Thoracic aorta (tissue), 2 donors: ENCODE measurements at places on chromosomes 6 and 20.

GRCh38 chr6:135145063-135145800 is 35.9 kb upstream of the MYB start:
- DNase-seq: no peak

- no peak for DNase-seq
These were observed 1.6 kb downstream of the ZMYND8 start for GRCh38 chr20:47354714-47355488.

DNA sequence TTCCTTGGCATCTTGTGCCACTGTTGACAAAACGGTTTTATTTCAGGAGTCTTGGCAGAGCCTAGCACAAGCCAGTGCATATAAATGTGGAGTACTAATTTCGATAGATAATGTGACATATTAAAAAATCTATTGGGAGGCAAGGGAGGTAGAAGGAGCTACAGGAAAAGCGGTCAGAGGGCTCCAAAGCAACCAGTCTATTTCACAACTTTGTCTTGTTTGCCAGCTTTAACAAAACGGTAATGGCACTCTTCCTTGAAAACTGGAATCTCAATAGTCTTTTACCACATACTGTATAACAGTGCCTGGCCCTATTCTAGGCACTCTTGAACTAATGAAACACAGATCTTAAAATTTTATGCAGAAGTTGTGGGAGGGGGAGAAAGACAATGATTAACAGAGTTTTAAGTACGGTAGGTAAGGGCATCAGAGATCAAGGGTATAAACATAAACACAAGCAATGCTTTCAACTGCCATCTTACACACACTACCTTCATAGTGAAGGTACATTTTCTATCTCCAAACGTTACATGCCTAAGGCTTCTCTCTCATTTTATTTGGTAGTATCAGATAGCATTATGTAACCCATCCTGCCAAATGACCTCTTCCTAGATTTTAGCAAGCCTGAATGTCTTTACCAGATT is 33.5 kb upstream of the SYNCRIP start:
- DNase-seq: no peak

GRCh38 chr6:143752459-143752858 is 74.7 kb downstream of the PHACTR2 start:
- DNase-seq: no peak

GRCh38 chr20:25274481-25274880 is 26.6 kb downstream of the PYGB start:
- no peak for DNase-seq

- no peak for DNase-seq
These were observed 244.8 kb upstream of the SYNCRIP start for GRCh38 chr6:85887461-85887860.

GRCh38 chr20:62875419-62876361 is 14.1 kb upstream of the TCFL5 start:
- peak; percentile 43 for DNase-seq

DNA sequence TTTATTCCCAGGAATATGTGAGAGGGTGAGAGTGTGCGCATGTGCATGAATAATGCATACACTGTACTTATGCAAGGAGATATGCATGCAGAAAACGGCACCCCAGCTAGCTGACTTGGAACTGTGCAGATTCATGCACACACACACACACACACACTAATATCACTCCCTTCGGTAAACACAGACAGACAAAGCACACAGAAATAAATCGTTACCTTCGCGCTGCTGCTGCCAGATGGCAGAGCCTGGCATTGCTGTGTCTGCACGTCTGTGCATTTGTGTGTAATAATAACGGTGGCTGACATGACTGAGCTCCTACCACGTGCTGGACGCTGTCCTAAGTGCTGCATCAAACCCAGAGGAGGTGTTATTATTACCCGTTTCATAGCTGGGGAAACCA is 36.8 kb downstream of the PREX1 start:
- DNase-seq: no peak

- no peak for DNase-seq
These were observed 106.5 kb upstream of the NT5E start for GRCh38 chr6:85343428-85343827.

DNA sequence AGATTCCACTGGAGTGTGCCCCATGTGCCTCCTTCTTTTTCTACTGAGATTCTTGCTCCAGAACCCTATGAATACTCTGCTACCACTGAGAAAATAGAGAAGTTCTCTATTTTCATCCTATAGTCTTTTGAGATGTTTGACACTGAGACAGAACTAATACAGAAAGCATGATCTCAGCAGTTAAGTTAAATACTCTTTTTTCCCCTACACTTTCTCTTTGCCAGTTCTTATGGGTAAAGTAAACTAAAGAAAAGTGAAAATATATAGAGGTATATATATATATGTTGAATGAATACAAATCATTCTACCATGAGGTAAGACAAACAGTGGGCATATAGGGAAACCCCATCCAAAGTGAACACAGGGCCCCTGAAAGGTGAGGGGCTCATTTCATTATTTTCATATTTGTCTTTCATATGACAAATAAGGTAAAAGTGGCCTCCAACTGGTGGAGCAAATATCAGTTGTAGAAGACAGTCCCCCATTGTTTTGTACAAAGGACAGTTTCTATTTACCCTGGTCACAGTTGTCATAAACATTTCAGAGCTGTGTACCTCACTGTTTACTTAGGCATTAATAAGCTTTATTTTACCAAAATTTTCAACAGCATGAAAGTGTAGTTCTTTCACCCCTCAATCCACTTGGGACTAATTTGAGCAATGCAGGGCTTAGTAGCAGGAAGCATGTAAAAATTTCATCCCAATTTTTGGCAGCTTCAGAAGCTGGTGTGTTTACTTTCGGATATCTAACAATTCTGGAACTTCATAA is 188.3 kb upstream of the MARCKS start:
- no peak for DNase-seq

GRCh38 chr6:14676977-14677781 is 559.6 kb downstream of the CD83 start:
- DNase-seq: no peak

DNA sequence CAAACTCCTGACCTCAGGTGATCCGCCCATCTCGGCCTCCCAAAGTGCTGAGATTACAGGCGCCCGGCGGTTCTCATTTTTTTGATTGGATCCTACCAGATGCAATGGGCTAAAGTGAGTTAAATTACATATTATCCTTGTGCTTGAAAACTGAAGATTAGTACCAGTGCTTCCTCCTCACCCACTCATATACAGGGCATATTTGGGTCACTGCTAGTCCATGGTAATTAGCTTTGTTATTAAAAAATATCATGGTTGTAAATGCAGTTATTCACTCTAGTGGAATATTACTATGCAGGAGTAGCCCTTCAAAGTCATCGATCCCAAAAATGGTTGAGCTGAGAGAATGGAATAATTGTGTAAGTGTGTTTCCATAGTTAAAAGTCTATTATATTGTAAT is 26.5 kb downstream of the ZNF292 start:
- no peak for DNase-seq

GRCh38 chr6:11774426-11774825 is 4.2 kb downstream of the ADTRP start:
- no peak for DNase-seq

- DNase-seq: no peak
These were observed 117.0 kb downstream of the ERMARD start for GRCh38 chr6:169868458-169868857.
